ENCODE measurements at places on chromosomes 4 and X.
A peak's percentile ranks its signal among the peaks of the same experiment; 100 is the strongest.

GRCh38 chr4:61201561-61201960 lies 1.4 kb downstream of the ADGRL3 start:
- peak; percentile 40 for DNase-seq

- DNase-seq, result no peak
These were observed 120.8 kb downstream of the ADAMTS3 start for GRCh38 chr4:72448231-72448630.

DNA sequence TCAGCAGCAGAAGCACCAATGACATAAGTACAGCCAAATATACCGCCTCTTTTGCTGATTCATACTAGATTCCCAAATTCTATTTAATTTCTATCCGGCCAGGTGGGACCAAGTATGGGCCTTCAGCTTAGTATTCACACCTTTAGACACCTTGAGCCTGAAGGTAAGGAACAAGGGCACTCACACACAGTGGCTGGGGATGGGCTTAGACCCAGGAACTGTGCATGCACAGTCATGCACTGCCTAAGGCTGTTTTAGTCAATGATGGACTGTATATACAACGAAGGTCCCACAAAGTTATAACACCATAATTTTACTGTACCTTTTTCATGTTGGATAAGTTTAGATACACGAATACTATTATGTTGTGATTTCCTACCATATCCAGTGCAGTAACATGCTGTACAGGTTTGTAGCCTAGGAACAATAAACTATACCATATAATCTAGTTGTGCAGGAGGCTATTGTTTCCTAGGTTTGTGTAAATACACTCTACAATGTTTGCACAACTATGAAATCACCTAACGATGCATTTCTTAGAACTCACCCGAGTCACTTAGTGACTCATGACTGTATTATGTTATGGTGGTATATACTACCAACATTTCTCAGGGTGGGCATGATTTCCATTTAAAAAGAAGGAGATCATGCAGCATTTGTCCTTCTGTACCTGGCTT lies 9.7 kb upstream of the CLNK start:
- no peak for DNase-seq

GRCh38 chr4:143189528-143189927 lies 4.8 kb downstream of the USP38 start:
- DNase-seq, result no peak

GRCh38 chr4:25290490-25291067 lies 22.0 kb upstream of the ZCCHC4 start:
- no peak for DNase-seq

DNA sequence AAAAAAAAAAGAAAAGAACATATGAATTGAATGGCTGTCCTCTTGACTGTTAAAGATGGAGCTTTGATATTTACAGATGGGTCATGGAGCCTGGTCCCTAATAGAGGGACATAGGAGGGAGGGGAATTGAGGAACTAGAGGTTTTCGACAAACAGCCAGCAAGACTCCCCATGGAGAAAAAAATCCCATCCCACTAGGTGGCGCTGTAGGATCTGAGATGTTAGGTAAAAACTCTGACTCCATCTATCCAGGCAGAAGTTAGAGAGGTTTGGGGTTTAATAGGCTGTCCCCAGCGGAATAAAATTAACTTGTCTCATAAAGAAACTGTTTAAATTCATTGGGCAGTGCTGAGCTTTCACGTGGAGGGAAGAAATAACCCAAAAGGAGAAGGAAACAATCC lies 45.9 kb downstream of the HMGB2 start:
- DNase-seq, result no peak

GRCh38 chr4:1072830-1073446 lies 40.4 kb downstream of the RNF212 start:
- peak; percentile 26 for DNase-seq

DNA sequence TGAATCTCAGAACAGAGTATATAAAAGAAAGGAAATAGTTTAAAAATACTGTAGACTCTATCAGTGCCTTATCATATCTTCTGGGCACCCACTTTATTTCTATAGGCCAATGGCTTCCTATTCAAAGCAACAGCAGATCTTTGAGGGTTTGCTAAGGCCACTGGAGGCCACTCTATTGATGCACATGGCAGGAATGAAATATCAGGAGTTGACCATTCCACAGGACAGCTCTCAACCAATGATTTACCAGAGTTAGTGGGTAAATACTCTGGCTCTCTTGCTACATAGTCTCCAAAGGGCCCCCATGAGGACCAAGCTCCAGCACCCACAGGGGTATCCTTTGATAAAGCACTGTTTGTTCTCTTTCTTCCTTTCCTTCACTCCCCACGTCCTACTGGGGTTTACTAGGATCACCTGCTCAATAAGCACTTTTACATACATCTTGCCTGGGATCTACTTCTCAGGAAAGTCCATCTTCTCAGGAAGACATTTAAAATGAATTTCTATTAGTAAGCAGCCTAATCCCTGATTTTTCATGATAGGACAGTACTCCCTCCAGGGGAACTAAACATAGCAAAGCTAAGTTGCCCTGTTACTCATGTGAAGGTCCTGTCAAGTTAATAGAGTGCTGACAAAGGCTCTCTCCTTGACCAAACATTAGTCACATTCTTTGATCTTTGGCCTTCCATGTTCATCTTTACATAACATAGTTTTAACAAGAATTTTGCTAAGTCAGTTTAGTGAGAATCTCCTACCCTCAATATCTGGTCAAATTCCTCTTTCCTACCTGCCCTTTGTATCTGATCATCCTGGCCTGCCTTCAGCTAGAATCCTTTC lies 459.7 kb downstream of the GRXCR1 start:
- no peak for DNase-seq

GRCh38 chrX:53383376-53384076 lies 38.9 kb downstream of the SMC1A start:
- DNase-seq, result no peak

GRCh38 chr4:118964891-118965411 lies 76.3 kb downstream of the SYNPO2 start:
- no peak for DNase-seq

DNA sequence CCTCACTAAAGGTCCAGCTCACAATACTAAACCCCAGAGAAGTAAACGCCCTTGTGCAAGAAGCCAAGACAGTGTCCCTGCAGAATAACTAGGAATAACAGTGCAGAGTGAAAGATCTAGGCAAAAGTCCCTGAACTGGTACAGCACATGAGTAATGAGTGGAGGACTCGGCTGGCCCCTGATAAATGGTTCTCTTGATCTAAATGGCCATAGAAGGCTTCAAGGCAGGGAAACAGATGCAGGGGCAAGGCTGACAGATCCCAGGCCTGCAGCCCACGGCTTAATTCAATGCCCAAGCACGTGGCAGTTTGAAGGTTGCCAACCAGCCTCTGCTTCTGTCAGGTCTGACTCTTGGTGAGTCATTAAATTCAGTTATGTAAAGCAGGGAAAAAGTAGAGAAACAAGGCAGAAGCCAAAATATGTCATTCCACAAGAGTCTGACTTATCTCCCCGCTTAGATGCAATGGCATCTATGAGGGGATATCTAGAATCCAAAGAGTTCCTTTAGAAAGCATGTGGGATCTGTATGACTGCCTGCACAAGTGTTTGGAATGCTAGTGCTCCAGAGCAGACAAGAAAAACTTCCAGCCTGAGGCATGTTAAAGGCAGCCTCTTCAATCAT lies 121.3 kb downstream of the PRDM5 start:
- DNase-seq, result no peak

DNA sequence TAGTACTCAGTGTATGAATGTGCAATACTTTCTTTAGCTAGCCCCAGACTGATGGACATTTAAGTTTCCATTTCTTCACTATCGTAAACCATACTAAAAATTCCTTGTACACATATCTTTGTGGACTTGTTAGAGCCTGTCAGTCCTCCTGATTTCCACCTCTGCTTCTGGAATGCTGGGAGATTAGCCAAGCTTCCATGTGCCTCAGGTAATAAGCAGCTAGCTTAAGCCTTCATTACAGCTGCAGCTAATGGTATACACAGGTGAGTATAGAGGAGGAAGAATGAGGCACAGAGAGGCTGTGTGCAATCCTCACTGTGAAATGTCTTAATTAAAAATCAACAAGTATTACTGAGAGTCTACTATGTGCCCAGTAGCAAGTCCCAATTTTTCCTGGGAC lies 9.8 kb downstream of the SMIM9 start:
- no peak for DNase-seq

GRCh38 chr4:156295676-156296195 lies 342.1 kb upstream of the CTSO start:
- no peak for DNase-seq
